ENCODE measurements at places on chromosomes 16 and 17.

- DNase-seq, result no peak
Observed at GRCh38 chr17:46139432-46140210, 53.6 kb downstream of the KANSL1 start.

DNA sequence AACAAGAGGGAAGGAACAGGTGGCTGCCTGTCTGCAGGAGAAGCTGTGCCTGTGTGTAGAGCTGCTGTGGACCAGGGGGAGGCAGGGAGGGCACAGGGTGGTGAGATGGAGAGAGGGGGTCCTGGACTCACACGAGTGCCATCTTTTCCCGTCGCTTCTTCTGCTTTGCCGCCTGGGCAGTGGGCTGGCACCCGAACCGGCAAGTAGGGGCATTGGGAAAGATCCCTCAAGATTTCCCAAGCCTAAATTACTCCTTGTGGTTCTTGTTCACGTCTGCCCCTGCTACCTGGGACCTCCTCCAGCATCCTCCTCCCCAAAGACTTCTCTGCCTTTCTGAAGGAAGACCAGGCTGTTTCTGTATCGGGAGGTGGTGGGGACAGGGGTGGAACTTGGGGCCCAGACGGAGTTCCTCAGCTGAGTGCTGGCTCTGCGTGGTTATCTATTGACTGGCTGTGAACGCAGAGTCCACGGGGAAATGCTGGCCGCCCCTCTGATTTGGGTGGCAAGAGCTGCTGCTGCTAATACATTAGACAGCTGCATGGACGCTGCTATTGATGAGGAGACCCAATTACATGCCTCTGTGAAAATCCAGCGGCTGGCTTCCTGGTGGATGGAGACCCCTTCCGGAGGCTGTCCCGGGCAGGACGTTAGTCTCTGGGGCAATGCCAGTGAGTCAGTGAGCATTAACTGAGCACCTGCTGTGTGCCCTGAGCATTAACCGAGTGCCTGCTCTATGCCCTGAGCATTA is 114.5 kb downstream of the OR1D5 start:
- DNase-seq, result no peak

- DNase-seq, result no peak
Observed at GRCh38 chr17:48505788-48506187, 25.0 kb downstream of the HOXB1 start.

DNA sequence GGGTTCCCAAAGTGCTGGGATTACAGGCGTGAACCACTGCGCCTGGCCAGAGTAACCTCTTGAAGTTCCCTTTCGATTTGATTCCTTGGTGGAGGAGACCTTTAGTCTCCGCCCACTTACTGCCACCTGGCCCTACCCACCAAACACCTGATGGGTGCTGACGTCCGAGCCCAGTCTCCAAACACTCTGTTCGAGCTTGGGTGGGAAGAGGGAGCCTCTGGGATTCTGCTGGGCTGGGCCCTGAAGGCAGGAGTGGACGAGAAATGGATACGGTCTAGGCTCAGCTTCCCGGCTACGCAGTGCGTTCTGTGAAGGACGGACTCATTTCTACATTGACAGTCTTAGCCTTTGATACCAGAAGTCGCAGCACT is 870 bp upstream of the ITGA3 start:
- DNase-seq, result no peak

DNA sequence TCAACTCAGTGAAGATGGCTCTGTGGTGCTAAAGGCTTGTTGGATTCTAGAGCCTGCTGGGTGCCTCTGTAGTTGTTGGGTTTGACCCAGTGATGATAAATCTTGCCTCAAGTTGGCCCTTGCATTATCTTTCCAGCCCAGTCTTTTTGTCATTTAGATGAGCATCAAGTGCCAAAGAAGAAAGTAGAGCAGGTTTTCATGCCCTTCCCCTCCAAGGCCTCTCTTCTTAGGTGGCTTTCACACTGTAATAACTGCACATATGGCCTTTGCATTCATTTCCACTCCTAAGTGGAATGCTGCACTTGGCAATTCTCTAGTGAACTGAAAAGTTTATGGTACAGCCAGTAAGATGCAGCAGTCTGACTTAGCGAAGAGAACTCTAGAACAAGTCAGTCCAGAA is 165.1 kb downstream of the PHKB start:
- no peak for DNase-seq

- DNase-seq, result no peak
Observed at GRCh38 chr17:49213399-49213798, 2.9 kb downstream of the ABI3 start.

DNA sequence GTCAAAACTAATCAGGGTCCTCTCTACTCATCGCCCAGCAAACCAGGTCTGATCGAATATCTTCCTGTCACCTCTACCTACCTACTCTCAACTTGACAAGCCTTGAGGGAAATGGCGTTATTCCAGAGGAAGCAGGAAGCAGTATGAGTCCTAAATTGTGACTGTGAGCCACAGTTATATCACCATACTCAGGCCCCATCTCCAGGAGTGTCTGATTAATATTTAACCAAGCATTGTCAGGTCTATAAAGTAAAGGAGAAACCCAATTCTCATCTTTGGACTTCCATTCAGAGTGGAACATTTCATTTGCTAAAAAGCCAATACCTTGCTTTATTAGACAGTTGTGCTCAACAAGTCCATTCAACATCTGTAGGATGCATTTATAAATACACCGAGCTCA is 17.8 kb upstream of the CLEC3A start:
- no peak for DNase-seq

DNA sequence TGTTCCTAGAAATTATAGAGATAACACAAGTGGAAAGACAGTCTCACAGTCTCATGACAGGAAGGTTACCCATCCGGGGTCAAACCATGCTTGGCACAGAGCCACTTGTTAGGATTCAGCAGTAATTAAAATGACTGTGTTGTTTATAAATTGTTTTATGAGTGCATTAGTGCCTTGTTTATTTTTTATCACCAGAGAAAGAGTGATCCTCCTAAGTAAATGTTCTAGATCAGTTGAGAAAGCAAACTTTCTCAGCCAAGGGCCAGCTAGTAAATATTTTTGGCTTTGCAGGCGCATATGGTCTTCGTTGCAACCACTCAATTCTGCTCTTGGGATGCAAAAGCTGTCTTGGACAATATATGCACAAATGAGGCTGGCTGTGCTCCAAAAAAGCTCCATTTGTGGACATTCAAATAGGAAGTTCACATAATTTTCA is 253.9 kb upstream of the CACNG5 start:
- no peak for DNase-seq

- no peak for DNase-seq
Observed at GRCh38 chr17:21495281-21495680, 119.1 kb downstream of the KCNJ12 start.

DNA sequence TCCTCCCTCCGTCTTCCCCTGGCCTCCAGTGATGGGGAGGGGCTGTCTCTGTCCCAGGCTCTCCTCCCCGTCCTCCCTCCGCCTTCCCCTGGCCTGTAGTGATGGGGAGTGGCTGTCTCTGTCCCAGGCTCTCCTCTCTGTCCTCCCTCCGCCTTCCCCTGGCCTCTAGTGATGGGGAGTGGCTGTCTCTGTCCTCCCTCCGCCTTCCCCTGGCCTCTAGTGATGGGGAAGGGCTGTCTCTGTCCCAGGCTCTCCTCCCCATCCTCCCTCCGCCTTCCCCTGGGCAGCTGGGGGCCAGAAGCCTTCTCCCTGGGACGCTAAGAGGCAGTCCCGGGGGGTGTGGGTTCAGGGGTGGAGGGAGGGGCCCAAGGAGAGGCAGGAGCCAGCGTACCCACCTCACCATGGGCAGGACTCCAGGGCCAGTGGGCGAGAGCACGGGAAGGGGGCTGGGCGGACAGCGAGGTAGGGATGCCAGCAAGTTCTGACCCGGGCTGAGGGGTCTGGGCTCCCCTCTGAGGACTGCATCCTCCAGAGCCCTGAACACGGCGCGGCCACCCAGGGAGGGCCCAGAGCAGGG is 14.8 kb downstream of the UTS2R start:
- no peak for DNase-seq

DNA sequence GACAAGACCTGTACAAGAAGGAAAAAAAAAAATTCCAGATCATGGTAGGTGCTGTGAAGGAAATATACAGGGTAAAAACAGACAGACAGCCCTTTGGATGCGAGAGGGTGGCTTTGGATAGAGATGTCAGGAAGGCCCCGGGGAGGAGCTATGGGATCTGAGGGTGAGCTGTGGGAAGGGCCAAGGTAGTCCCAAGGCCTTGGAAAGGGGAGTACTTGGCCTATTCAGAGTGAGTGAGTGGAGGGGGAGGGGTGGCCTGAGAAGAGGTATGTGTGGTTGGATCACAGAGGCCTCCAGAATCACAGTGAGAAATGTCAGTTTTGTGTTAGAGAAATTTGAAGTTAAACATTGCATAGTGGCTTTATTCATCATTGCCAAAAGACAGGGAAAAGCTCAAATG is 31.2 kb upstream of the AKTIP start:
- no peak for DNase-seq

DNA sequence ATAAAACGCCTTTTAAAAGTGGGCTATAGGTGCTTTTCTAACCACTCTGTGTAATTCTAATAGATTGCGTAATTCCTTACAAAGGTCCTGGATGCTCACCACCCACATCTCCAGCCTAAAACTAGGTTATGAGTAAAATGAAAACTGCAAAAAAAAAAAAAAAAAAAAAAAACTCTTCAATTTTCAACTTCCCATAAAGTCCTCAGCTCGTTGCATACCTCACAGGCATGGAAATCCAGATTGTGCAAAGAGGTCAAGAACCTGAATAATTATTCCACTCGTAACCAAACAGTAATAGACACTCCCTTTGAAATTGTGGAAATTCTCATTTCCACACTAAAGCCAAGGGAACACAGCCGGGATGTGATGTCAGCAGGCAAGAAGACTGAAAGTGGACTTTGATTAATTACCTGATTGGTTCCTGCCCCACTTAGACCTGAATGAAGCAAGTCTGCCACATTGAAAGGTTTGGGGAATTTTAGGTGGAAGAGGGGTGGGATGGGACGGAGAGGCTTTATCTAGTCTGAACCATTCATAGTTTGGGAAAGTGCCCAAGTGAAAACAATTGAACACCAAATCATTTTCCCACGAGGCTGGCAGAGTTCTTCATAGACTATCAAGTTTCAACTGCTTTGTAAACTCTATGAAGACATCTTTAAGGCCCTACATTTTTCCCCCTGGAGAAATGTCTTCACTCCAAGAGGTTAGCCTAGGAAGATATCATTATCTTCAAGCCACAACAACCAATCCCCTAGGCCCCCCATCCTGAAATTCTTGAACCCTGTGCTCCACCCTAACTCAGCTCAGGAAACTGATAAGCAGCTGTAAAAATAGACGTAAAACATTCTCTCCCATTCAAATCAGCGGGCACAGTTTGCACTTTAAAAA is 49.1 kb upstream of the TANC2 start:
- no peak for DNase-seq

GRCh38 chr16:54212893-54213292 is 73.7 kb downstream of the IRX3 start:
- no peak for DNase-seq

DNA sequence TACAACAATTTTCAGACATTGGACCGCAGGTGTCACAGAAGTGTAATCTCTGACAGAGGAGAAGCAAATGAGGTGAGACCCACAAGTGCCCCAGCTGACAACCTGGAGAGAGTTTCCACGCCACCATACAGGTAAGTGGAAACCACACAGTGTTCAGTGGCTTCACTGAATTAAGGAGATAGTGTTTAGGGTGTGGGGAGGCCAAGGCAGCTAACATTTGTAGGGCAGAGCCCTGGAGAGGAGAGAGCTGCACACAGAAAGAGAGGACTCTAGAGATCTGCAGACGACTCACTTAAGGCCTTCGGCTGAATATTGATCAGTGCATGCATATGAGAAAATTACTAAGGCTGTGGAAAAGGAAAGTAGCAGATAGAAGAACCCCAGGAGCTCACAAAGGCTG is 228.9 kb upstream of the TNRC6C start:
- no peak for DNase-seq

DNA sequence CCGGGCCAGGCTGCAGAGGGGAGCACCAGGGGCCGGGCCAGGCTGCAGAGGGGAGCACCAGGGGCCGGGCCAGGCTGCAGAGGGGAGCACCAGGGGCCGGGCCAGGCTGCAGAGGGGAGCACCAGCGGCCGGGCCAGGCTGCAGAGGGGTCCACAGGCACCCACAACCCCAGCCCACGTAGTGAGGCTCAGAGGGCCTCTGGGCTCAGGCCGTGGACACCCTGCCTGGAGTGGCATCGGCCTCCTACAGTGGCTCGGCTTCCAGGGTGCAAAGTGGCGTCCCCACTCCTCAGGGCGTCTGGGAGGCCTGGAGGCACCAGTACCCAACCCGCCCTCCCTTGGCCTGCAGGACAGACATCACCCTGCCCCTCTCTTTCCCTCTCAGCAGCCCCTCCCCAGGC is 9.6 kb downstream of the DOC2B start:
- DNase-seq, result no peak

DNA sequence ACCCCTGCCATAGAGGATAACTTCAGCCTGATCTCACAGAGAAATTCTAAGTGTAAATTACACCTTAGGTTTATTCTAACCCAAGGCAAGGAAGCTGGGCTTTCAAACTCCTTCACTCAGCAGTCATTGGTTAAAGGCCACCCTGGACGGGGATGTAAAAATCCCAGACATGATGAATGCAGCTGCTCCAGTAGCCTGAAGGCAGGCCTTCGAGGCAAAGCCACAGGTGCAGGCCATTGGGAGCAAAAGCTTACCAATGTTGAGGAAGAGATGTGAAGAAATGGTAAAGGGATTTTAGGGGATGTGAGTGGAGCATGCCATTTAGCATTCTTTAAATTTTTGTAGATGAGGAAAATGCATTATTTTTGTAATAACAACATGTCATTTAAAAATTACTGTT is 514.4 kb downstream of the XYLT1 start:
- DNase-seq, result no peak

- DNase-seq, result no peak
Observed at GRCh38 chr17:37109731-37110710, 161.3 kb downstream of the AATF start.

DNA sequence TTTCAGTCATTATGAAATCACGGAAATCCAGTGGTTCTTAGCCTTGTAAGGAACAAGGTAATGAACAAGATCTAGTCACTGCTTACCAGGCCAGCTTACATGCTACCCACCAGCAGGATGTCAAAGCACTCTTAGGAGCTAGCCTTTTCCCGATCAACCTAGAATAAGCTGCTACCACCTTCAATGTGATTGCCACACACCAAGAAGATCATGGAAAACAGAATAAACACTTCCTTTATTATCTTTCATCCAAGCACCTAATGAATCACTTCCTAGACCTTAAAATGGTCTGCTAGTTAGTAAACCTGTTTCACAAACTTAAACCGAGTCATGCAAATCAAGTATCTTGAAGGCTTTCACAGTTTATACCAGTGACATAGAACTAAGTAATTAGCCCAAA is 5.0 kb downstream of the BBS2 start:
- DNase-seq, result no peak

DNA sequence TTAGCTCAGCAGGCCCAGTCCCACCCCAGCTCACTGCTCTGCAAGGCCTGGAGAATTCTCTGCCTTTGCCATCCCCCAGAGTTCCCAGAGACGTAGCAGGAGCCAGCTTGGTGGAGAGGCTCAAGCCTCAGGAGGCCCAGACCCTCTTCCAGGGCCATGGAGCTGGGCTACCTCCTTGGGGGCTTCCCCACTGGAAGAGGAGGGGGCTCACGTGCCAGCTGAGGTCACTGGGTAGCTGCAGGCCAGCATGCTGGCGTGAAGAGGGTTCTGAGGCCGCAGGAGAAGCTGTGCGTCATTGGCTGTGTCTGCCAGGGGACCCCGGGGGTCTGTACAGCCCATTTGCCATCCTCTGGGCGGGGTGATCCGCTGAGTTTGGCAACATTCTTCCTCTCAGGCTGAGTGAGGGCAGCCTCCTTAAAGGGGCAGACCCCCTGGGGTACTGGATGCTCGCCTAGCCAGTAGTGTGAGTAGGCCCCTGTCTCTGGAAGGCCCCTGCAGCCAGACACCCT is 131.6 kb downstream of the RAB11FIP4 start:
- DNase-seq, result no peak
